Stimulated activated CD4-positive, alpha-beta T cell treated with anti-CD3 and anti-CD28 coated beads, Interleukin-2, amount 100 ng/mL, for 24 hours (primary cell): ENCODE measurements at places on chromosomes 4 and X.

DNA sequence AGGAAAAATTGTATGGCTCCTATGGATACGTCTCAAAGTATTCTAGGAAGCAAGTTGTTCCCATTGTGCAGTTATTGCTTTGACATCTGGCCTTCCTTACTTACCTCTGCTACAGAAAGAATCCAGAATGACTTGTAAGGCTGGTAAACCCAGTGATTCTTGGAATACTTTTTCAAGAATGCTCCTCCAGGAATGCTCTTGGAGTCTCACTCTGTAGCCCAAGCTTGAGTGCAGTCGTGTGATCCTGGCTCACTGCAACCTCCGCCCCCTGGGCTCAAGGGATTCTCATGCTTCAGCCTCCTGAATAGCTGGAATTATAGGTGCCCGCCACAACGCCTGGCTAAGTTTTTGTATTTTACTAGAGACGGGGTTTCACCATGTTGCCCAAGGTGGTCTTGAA, 38.1 kb downstream of the GAB1 start:
- DNase-seq, result no peak

- no peak for DNase-seq
Measured at GRCh38 chr4:156006192-156006591, 52.5 kb upstream of the CTSO start.

DNA sequence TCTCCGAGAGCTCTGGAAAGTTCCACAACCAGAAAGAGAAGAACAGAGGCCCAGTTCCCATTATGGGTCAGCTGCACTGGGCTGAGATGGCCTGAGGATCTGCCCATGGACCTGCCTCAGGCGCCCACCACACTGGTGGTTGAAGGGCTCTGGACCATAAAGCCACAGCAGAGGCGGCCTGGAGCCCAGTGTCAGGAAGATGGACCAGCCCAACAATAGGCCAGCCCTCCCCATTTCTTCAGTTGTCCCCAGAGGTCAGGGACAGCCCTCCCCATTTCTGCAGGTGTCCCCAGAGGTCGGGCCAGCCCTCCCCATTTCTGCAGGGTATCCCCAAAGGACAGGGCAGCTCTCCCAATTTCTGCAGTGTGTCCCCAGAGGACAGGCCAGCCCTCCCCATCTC, 37.2 kb upstream of the C4orf50 start:
- no peak for DNase-seq

- no peak for DNase-seq
Measured at GRCh38 chrX:84248226-84248625, 60.2 kb upstream of the RPS6KA6 start.

DNA sequence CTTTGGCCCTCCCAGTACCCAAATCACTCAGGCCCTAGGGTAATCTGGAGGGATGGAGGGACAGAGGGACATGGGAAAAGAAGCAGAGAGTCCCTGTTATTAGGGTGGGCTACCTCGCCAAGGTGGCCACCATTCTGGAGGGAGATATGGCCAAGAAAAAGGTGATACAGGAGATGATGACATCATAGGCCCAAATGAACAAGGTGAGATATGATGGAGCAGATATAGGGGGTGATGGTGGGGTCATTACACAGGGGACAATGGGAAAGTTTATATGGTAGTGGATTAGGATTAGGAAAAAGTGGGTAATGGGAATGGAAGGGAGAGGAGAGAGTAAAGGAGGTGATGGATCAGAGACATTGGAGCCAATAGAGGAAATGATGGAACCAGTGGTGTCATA, 12.9 kb upstream of the SYP start:
- DNase-seq, result no peak

DNA sequence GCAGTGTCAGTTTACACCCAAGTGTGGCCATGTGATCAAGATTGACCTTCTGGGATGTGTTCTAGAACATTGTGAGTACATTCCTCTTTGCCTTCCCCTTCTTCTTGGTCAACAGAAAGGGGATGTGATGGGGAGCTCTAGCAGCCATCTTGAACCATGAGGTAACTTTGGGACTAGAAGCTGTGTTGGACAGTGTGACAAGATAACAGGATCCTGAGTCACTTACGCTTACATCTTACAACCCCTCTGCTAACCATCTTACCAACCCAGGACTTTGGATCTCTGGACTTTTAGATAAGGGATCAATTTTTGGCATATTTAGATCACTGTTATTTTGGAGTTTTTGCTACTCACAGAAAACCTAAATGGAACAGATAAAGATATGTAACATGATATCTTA, 625.6 kb downstream of the BCOR start:
- DNase-seq, result no peak

GRCh38 chr4:98583265-98583664, 75.1 kb downstream of the TSPAN5 start:
- no peak for DNase-seq

DNA sequence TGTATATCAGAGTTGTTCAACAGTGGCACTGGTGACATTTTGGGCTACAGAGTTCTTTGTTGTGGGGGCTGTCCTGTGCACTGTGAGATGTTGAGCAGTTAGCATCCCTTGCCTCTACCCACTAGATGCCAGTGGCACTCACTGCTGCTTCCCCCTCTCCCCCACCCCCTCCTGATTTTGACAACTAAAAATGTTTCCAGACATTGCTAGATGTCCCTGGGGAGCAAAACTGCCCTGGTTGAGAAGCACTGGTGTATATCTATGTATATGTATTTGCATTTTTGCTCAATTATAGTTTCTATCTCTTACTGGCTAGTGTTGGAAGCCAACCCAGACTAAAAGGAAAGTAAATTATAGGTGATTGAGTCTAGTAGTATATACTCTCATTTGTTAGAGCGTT, 2.4 kb downstream of the TMEM131L start:
- no peak for DNase-seq

- DNase-seq, result no peak
Measured at GRCh38 chr4:92090887-92091286, 212.9 kb upstream of the GRID2 start.

- DNase-seq, result no peak
Measured at GRCh38 chrX:19658030-19658429, 142.7 kb upstream of the MAP3K15 start.

DNA sequence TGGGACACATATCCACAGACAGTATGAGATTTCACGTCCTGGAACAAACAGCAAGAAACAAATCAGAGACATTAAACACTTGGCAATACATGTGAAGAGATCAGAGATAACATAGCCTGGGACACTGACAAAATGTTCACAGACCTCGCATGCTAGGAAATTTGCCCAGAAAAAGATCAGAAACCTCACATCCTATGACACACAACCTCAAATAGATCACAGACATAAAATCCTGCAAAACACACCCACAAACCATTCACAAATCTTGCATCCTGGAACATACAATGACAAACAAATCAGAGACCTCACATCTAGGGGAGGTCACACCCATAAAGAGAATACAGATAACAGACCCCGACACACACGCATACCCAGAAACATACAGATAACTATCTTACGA, 18.0 kb downstream of the SUV39H1 start:
- no peak for DNase-seq

- DNase-seq, result no peak
Measured at GRCh38 chr4:82776925-82777542, 21.6 kb downstream of the SCD5 start.

DNA sequence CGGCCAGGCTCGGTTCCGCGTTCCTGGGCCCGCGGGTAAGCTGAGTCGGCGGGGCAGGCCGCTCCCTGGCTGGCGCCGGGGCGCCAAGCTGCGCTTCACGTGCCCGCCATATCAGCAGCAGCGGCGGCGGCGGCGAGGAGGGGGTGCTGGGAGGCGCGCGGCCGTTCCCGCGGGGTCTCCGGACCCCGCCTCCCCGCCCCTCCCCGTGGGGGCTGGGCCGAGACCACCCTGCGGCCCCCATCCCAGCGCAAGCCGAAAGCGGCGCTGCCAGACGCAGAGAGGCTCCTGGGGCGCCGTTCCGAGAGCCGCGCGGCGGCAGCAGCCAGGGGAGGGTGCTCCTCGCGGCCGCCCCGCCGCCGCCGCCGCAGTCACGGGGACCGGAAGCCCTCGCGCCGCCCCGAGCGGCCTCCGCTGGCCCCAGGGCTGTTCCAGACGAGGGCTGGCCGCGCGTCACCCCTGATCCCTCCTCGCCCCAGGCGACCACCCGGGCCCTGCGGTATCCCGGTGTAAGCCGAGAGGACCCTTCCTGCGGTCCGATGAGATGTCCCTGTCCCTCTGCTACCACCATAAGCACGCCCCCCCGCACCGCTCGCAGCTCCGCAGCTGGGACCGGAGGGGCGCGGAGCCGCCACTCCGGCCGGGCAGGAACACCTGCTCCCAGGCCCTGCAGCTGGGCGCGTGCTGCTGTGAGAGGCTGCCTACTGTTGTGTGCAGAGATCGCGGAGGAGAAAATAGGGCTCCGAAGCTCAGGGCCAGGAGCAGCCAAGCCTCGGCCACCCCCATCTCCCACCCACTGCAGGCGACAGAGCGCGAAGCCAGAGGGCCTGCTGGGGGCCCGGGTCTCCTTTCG, 7.5 kb upstream of the BCOR start:
- DNase-seq, result no peak

DNA sequence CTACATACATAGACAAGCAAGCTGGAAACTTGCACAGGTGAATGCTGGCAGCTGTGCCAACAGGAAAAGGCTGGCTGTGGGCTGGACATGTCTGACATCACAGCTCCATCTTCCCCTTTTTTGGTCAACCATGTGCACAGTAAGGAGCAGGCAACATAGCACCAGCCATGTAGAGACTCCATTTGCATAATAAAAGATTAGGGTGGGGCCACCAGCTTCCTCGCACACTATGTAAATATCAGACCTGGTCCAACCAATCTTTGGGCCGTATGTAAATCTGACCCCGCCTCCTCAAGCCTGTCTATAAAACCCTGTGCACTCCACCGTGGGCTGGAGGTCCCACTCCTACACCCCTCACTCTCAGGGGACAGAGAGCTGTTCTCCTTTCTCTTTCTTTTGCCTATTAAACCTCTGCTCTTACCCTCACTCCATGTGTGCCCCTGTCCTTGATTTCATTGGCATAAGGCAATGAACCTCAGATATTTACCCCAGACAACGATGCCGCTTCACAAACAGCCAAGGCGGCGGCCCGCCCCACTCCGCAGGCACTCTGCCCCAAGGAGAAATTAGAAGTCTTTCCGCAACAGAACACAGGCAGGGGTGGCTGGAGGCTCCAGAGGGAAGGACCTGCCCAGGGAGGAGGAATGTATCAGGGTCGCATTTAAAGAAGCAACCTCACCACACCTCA, 862.2 kb downstream of the TRIML1 start:
- DNase-seq, result no peak

GRCh38 chr4:122584519-122584918, 36.3 kb downstream of the IL21 start:
- no peak for DNase-seq

GRCh38 chr4:60805500-60806313, 394.4 kb upstream of the ADGRL3 start:
- DNase-seq, result no peak

DNA sequence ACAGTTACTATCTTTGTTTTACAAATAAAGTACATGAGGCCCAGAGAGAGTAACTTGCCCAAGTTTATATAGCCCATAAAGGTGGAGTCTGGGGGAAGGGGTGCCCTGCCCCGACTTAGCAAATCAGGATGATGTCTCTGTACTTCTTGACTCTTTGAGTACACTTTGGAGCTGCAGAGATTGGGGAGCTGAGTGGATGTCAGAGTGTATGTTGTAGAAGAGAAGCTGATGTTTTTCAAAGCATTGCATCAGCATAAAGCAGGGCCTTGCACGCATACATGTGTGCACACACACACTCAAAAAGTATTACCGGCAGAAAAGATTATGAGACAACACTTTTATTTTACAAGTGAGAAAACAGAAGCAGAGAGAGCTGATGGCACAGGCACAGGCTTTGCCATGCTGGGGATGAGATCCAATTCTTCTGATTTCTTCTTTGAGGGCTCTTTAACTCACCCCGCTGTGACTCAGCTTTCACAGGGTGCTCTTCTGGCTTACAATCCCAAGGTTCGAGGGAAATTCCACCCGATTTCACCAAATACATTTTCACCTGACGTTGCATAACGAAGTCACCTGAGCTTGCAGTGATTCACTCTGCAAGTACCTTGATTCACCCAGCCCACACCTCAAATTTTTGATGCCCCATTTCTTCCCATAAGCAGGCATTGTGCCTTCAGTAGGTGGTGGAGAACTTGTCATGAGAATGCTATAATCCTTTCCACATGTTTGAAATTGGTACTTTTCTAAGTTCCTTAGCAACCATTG, 292.8 kb upstream of the BOD1L1 start:
- no peak for DNase-seq

DNA sequence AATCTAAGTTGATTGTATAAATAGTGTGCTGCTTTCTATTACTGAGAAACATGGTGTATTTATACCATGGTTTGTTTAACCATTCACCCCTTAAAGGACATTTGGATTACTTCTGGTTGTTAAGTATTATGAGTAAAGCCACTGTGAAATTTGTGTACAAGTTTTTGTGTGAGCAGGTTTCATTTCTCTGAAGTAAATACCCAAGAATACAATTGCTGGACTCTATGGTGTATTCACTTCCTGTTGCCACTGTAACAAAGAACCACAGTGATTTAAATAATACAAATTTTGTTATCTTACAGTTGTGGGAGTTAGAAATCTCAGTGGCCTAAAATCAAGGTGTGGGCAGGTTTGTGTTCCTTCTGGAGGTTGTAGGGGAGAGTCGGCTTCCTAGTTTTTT, 869.6 kb downstream of the CCSER1 start:
- no peak for DNase-seq

GRCh38 chrX:50117476-50117875, 83.3 kb downstream of the AKAP4 start:
- no peak for DNase-seq
